ENCODE measurements at places on chromosomes 16 and 17. TPM values are rescaled to one million over a fixed set of nuclear protein-coding genes. Genes with fewer than 3 reads are reported as not detected.

- no peaks in the 10 kb centered on the region for H3K36me3 ChIP-seq
- H3K4me3 ChIP-seq, result no peak overlapping the region
- no peak overlapping the region for H3K27ac ChIP-seq
- H3K27me3 ChIP-seq, result no peaks in the 10 kb centered on the region
- no peak for DNase-seq
Observed at GRCh38 chr16:12283596-12283995, 307.1 kb downstream of the SNX29 start.

The GPR142 gene
- not detected for total RNA-seq

DNA sequence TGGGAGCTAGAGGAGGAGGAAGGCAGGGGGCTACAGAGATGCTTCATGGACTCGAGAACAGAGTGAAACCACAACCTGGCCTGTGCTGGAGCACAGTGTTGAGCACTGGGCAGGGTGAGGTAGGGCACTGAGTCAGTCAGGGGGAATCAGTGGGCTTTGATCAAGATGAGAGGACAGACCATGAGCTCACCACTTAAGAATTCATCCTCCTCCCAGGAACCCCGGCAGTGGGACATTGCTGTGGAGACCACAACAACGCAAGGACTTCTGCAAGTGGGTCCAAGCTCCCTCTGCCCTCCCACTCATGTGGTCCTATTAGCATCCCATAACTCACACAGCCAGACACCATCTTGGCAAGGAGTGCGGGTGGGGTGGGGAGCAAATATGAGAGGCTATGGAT is 1.7 kb upstream of the CES5A start:
- no peaks in the 10 kb centered on the region for H3K27me3 ChIP-seq
- H3K4me1 ChIP-seq, result no peaks in the 10 kb centered on the region
- H3K4me3 ChIP-seq, result no peak overlapping the region
- no peak for DNase-seq

The NPIPB13 gene
- 4.1 TPM for total RNA-seq

GRCh38 chr17:38746004-38746848 is 1.9 kb downstream of the PCGF2 start:
- DNase-seq, result no peak
- peaks cover 4% of the 10 kb centered on the region for H3K36me3 ChIP-seq
- peaks cover 70% of the 10 kb centered on the region for H3K4me1 ChIP-seq
- peak overlapping the region; percentile 44 for H3K27ac ChIP-seq

The PMFBP1 gene
- total RNA-seq, result 0.05 TPM

The OTOP3 gene
- not detected for total RNA-seq

- H3K27ac ChIP-seq, result no peak overlapping the region
- H3K4me1 ChIP-seq, result peaks cover 6% of the 10 kb centered on the region
- DNase-seq, result no peak
- peaks cover 70% of the 10 kb centered on the region for H3K27me3 ChIP-seq
Observed at GRCh38 chr17:36641877-36642845, 40.8 kb downstream of the MRM1 start.

- no peaks in the 10 kb centered on the region for H3K27me3 ChIP-seq
- no peaks in the 10 kb centered on the region for H3K4me1 ChIP-seq
- no peak overlapping the region for H3K4me3 ChIP-seq
- peak; percentile 35 for DNase-seq
- no peak overlapping the region for H3K27ac ChIP-seq
Observed at GRCh38 chr17:11144358-11145233, 96.4 kb upstream of the SHISA6 start.

- no peak for DNase-seq
- H3K27ac ChIP-seq, result no peak overlapping the region
- H3K27me3 ChIP-seq, result peaks cover 11% of the 10 kb centered on the region
- H3K4me1 ChIP-seq, result peaks cover 7% of the 10 kb centered on the region
- no peaks in the 10 kb centered on the region for H3K36me3 ChIP-seq
Observed at GRCh38 chr17:55299162-55299838, 34.5 kb downstream of the HLF start.

DNA sequence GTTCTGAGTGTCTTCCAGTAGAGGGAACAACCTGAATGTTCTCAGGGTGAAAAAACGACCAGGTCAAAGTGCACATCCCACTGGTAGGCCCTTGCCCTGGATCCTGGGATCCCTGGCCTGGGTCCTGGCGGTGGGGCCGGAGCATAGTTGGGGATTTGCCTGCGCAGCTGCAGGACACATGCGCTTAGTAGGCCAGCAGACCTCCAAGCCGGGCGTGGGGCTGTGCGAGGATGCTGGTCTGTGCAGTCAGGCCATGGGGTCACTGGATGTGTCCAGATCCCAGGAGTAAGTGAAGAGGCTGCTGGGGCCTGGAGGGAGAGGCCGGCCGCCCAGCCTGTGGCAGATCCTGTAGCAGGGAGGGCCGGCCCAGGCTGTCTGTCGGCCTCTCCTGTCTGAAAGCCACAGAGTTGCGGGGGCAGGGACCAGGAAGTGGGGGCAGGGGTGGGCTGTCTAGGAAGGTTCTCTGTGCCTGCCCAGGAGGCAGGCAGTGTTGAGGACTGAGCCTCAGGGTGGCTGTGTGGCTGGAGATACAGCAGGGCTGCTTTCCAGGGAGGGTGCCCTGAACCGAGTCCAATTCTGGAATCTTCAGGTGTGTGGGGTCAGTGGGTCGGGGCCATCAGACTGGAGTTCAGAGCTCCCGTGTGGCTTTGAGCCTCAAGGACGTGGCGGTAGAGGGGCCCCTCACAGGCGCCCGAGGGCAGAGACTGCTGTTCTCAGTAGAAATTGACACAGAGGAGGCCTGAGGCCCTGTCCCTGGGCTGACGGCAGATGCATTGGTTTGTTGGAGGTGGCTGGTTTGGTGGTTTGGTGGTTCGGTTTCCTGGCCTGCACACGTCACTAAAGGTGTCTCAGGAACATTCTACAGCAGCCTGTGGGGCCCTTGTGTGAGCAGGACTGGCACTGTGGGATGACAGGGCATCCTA is 17.2 kb upstream of the NUDT16L1 start:
- no peaks in the 10 kb centered on the region for H3K4me1 ChIP-seq
- DNase-seq, result no peak
- H3K4me3 ChIP-seq, result no peak overlapping the region
- H3K27ac ChIP-seq, result no peak overlapping the region

DNA sequence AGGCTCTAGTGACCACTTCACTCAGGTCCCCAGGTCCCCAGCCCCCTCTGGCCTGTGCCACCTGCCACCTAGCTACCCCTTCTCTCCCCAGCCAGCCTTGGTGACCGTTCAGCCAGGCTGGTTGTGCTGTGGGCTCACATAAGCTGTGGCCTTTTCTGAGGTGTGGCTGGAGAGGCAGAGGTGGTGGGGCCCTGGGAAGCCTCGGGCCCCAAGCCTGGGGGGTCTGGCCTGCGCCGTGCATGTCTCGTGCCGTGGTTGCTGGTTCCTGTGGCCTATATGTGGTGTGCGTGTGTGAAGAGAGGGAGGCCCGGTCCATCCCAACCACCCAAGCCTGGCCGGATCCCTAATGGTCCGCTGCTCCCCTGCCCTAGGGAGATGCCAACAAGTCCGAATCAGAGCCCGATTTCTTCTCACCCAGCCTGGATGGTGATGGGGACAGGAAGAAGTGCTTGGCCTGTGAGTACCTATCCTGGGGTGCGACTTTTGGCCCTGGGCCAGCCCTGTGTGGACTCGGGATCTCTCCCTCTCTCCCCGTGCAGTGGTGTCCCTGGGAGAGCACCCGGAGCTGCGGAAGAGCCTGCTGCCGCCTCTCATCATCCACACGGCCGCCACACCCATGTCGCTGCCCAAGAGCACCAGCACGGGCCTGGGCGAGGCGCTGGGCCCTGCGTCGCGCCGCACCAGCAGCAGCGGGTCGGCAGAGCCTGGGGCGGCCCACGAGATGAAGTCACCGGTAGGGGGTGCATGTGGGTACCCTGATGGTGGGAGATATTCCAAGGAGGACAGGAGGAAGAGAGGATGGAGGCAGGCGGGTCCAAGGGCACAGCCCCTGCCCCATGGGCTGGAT is 35.9 kb downstream of the CACNA1G start:
- DNase-seq, result no peak
- H3K27ac ChIP-seq, result no peak overlapping the region
- peaks cover 19% of the 10 kb centered on the region for H3K27me3 ChIP-seq
- no peaks in the 10 kb centered on the region for H3K4me1 ChIP-seq

The ARHGAP44 gene
- 0.51 TPM for total RNA-seq

The KRT9 gene
- total RNA-seq, result not detected

DNA sequence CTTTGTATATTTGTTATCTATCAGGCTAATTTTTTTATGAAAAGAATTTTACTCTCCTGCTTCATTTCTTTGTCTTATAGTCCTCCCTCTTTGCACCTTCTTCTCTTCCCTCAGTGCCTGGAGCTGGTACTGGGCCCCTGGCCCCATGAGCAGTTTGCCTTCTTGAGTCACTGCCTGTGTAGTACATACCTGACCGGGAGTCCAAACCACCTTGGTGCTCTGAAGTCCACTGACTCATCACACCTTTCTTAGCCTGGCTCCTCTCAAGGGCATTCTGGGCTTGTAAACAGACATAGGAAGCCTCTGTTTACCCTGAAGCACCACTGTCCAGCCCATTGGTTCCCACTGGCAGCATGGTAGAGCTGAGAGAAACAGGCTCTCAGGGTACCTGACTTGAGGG is 11.0 kb upstream of the TACO1 start:
- H3K4me1 ChIP-seq, result no peaks in the 10 kb centered on the region
- H3K36me3 ChIP-seq, result peaks cover 51% of the 10 kb centered on the region
- H3K27ac ChIP-seq, result no peak overlapping the region
- DNase-seq, result no peak

GRCh38 chr16:88719267-88719932 is 13.1 kb downstream of the CTU2 start:
- no peaks in the 10 kb centered on the region for H3K4me1 ChIP-seq
- peaks cover 29% of the 10 kb centered on the region for H3K36me3 ChIP-seq
- DNase-seq, result no peak
- peaks cover 8% of the 10 kb centered on the region for H3K27me3 ChIP-seq
- no peak overlapping the region for H3K4me3 ChIP-seq

DNA sequence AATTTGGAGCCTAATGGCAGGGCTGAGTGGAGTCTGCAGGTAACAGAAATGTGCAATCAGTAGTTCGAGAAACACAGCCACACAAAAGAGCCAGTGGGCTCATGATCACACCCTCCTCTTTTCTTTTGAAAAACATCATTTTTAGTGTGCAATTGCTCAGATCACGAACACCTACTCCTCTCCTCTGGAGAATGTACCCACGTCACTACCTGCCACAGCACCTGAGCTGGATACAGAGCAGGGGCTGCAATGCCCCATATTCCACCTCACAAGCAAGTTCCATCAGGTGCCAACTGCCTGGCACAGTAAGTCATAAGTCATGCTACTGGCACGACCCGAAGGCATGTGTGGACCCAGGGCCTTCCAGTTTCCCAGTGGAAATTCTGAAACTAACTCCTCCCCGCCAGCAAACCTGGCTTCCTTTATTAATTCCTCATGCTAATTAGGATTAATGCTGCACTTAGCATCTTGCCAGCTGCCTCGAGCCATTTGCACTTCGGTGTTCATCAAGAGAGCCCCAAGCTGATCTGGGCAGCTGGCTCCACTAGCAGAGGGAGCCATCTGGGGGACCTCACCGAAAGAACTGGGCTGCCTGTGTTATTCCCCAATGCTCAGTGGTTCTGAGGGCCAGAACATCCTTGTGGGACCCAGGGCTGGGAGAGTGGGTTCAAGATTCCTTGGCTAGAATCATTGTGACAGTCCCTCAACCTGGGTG is 2.4 kb downstream of the CACNG4 start:
- H3K27ac ChIP-seq, result no peak overlapping the region
- H3K36me3 ChIP-seq, result no peaks in the 10 kb centered on the region
- no peak for DNase-seq
- peaks cover 62% of the 10 kb centered on the region for H3K27me3 ChIP-seq

The GPR179 gene
- total RNA-seq, result not detected

DNA sequence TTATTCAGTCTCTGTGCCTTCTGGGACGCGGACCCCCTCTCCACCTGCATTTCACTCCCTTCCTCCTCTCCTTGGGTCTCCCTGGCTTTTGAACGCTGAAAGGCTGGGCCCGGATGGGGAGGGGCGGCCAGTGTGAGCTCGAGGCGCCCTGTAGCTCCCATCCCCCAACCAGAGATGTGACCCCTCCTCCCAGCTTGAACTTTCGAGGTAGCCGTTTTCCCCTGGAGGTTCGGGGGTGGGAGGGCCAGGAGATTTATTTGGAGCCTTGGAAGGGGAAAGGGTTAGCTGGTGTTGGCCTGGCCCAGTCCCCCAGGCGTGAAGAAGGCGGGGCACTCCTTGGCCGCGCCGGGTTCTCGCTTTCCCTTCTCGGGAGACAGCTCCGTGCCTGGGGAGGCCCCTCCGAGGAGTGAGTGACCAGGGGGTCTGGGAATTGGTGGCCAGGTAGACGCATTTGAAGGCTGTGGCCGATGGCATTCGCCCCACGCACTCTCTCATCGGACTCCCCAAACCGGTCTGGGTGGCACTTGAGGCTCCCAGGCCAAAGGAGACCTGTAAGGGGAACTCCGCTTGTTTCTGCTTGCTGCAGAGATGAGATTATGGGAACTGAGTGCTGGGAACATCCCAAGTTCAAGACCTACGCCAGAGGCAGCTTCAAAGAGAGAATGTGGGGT is 942 bp downstream of the LDAF1 start:
- H3K4me1 ChIP-seq, result peaks cover 70% of the 10 kb centered on the region
- H3K27ac ChIP-seq, result no peak overlapping the region
- no peak for DNase-seq
- no peaks in the 10 kb centered on the region for H3K27me3 ChIP-seq
- H3K4me3 ChIP-seq, result peak overlapping the region; percentile 87

DNA sequence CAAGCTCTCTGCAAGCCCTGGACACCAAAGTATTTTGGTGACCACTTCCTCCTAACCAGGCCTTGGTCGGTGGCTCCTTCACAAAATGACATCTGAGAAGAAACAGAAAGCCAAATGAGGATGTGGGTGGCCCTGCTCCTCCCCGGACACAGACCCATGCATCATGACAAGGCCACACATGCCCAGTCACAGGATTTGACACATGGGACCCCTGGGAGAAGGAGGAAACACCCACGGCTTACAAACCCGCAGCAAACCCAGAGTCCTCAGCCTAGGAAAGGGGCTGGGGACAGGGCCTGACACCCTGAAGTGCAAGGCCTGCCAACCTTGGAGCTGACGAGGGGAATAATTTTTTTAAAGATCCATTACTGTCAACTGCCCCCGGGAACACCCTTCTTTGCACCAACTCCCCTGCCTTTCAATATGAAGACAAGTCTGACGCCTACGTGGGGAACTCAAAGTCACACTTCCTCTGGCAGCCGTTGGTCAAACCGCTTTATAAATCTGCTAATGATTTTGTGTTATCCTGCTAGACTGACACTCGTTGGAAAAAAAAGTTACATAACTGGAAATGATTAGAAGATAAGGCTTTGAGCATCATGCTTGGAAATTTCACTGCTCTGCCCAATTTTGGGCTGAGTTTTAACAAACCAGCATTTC is 41.3 kb downstream of the GAS7 start:
- no peak overlapping the region for H3K4me3 ChIP-seq
- H3K27ac ChIP-seq, result no peak overlapping the region
- no peak for DNase-seq
- H3K36me3 ChIP-seq, result no peaks in the 10 kb centered on the region
- H3K27me3 ChIP-seq, result peaks cover 1% of the 10 kb centered on the region

All from HFFc6 (cell line).